NCI-H1092 treated with DMSO at 0.1 percent for 48 hours (cell line): ENCODE measurements at places on chromosomes 7 and 10.
A peak's percentile ranks its signal among the peaks of the same experiment; 100 is the strongest.

DNA sequence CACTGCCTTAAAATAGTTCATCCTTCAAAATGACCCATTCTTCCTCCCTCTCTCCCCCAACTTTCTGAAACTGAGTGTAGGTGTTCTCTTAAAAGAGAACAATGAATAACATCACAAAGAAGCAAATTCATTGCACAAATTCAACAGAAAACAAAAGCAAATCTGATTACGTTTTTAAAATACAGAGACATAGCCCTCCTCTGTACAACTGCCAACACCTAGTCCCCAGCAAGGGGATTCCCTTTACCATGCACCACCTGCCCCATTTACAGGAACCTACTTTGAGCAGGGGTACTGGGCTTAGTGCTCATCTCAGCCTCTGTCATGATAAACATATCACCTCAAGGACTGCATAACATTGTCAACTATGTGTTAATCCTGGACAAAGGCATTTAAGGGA lies 302.8 kb upstream of the AOAH start:
- no peak for DNase-seq

GRCh38 chr7:154676422-154677073 lies 326.4 kb downstream of the PAXIP1 start:
- no peak for DNase-seq

DNA sequence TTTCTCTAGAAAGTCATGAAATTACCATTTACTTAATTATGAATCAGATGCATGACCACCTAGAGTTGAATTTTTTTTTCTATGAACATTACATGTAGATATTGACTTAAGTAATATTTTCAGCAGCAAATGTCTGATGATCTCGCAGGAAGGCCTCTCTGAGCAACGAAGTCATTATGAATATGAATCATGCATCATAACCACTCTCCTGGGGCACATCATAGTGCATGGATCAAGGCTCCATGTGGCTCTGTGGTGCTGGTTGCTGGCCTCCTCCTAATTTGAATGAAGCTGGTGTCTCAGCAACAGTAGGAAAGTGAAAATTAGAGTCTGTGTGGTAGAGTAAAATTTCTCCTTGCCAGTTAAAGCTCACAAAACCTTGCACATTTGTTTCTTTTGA lies 121.4 kb upstream of the INHBA start:
- no peak for DNase-seq

- DNase-seq = no peak
Measured at GRCh38 chr10:125662584-125662983, 20.4 kb downstream of the TEX36 start.

- DNase-seq = no peak
Measured at GRCh38 chr10:19811540-19811939, 4.7 kb upstream of the PLXDC2 start.

DNA sequence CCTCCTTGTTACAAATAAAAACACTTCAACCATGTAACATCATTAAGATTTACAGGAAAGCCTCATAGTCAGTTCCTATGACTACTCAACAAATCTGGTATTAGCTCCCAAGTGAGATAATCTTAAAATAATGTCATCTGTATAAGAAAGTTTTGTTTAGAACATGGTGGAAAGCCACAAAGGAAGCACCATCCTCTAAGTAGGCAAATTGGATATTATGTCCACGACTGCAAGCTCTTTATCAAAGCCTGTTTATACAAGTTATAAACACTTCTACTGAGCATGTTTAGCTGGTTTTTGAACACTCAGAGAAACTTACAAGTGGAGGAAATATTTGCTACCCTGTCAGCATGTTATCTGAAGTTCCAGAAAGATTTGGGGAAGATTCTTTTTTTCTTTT lies 349.8 kb downstream of the ARL4A start:
- DNase-seq = no peak

GRCh38 chr7:71735961-71736556 lies 604.1 kb downstream of the GALNT17 start:
- peak; percentile 37 for DNase-seq

DNA sequence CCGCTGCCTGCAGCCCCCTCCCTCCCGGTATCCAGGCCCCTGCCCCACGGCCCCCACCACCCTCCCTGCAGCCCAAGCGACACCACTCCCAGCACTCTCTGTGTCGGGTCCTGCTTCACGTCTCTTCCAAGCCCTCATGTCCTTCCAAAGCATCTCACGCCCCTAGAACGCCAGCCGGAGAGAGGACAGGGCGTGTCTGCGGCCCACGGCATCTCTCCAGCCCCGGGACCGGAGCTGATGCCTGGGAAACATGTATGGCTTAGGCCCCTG lies 51.1 kb upstream of the PDGFA start:
- no peak for DNase-seq

DNA sequence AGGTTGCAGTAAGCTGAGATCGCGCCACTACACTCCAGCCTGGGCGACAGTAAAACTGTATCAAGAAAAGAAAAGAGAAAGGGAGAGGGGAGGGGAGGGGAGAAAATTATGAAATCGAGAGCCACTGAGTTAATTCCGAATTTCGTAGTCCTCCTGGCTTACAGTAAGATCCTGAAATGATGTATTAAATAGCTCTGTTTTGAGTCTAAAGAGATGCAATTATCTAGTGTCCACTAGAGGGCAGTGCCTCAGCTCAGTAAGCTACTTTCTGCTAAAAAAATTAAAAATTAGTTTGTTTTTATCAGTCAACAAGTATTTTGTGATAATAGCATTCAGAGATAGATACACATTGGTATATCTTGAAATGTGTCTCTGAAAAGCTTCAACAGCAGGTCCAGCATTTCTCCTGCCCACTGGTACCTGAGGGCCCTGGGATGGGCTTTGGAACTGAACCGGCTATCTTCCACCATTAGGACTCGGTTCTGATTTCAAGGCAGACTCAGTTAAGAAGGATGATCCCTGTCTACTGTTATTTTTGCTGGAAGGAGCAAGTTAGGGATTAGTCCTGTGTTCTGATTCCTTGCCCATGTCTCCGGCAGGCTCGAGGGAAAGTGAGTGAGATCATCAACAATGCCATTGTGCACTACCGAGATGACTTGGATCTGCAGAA lies 19.5 kb downstream of the TSPAN33 start:
- peak; percentile 40 for DNase-seq

DNA sequence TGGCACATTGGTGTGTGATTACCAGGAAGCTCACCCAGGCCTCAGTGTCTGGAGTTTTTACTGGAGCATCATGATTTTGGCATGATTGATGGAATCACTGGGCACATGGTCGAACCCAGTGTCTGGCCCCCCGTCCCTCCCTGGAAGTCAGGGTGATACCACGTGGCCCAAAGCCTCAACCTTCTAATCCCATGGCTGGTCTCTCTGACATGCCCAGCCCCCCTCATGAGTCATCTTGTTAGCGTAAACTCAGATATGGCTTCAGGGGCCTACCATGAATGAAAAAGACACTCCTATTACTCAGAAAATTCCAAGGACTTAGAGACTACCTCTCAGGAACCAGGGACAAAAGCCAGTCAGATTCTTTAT lies 109.3 kb downstream of the GRK5 start:
- no peak for DNase-seq

DNA sequence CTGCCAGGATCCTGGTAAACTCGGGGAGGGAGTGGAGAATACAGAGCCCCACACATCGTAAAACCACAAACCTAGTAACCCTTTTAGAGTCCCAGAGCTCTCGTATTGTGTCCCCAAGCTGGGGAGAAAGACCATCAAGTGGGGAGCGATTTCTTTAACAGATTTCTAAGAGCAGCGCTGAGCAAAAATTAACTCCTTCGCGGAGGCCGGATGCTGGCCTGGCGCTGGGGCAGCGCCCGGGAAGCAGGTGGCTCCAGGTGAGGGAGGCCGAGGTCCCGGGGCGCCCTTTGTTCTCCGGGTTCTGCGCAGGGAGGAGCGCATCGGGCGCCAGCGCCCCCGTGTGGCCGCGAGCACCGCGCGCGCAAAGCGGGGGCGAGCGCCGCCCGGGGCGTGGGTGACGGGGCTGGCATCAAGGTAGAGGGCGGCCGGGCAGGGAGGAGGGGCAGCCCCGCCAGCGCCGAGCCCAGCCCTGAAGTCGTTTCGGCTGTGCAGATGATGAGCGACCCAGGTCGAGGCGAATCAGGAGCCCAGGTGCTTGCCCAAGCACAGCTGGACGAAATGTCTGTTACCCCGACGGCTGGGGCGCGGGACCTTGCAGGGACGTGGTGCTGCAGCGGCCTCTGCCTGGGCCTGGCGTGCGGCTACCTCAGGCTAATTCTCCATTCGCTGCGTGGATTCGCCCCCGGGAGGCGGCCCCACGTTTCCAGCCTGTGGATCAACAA lies 10.4 kb upstream of the FGFR2 start:
- peak; percentile 54 for DNase-seq

DNA sequence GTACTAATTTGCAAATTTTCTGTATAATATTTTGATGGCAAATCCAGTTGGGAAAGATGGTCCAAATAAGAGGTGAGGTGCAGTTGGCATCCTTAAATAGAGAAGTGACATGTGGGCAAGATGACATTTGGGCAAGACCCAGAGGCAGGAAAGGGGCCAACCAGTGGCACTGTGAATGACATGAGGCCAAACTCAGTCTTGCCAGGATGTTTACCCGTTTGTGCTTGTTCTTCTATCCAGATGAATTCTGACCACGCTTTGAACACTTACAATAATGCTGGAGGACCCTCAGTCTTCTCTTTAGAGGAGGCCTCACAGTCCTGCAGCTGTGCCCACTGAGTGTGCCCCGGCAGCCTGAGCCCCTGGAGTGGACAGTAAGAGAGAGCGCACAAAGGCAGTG lies 45.1 kb downstream of the KCNMA1 start:
- no peak for DNase-seq

- DNase-seq = no peak
Measured at GRCh38 chr10:131002031-131002861, 309.3 kb downstream of the TCERG1L start.

DNA sequence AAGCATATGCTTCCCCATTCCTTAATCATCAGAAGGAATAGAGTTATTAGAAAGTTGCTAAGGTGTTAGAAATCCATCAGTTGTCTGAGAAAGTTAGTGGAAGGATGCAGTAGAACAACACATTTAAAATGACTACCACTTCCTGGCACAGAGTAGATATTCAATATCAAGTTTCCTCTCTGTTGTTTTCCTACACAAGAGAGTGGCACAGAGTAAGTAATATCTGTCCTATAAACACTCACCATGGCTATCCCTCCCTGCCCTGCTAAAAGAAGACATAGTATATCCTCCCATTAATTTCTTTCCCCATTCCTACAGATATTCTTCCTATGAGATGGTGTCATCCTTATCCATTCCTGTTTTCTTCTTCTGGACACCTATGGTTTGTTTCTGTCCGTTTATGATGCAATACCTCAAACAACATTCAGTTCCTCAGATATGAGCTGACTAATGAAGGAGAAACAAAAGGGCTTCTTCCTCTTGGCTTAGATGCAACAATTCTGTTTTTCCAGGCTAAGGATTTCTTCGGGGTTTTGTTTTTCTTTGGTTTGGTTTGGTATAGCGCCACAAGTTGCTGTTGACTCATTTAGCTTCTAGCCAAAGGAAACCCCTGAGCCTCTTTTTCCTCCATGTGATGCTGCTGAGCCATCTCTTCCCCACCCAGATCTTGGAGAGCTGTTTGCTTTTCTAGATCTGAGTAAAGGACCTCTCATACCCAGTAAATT lies 32.9 kb upstream of the BPGM start:
- DNase-seq = no peak

- DNase-seq = no peak
Measured at GRCh38 chr10:112243713-112244112, 39.5 kb upstream of the TECTB start.

DNA sequence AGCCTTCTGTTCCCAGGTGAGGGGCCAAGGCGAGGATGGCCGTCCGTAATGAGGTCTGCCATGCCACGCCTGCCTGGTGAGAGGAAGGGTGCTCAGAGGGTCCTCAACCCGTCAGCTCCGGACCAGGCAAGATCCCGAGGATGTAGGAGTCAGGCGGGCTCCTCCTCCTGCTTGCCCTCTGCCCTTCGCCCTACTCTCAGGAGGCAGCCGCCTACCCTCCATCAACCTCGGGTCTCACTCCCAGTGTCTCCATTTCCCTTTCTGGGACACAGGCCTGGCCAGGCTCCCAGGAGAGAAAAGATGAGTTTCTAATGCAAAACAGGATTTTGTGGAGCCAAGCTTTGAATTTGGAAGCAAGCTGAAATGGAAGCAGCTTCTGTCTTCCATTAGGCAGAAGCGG lies 184.0 kb downstream of the PTPN20 start:
- DNase-seq = no peak

DNA sequence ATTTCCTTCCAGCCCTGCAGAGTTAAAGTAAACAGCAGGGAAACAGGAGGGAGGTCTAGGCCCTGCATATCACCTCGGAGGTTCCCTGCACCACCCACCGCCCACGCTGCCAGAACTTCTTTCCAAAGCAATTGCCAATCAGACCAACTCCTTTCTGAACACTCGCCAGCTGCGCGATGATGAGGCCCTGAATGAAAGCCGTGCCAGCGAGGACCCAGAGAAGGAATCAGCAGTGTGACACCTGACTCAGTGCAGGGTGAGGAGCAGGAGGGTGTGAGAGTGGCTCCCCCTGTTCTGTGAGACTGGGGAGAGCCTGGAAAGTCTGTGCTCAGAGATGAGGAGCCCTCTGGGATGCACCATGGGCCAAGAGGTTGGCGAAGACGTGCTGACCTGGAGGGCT lies 3.3 kb upstream of the TCERG1L start:
- no peak for DNase-seq

DNA sequence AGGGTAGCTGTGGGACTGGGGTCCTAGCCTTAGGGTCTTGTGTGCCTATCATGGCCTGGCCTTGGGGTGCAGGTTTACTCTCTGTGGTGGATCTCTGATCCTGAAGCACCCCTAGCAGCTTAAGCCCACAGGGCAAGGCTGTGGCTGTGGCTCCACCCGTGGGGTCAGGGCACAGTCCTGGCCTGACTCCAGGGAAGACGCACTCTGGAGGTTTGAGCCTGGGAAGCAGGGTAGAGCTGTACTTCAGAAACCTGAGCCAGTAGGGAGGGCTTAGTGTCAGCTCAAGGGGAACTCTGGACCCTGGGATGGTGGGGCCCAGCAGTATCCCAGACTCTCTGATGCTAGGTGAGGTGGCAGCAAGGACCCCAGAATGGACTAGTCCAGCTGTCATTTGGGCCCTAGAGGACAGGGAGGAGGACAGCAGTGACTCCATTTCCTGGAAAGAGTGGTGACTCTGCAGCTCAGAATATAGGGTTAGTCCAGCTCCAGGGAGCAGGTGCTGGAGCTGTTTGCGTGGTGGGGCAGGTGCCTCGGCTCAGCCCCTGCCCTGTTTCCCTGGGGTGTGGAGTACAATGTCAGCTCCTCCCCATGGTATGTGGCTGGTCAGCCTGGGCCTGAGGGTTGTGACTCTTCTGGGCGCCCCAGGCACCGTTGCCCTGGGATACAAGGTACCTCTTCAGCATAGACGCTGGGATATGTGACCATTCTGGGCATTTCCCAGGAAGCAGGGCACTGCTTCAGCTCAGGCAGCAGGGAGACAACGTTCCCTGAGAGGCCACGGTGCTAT lies 15.8 kb downstream of the GTPBP4 start:
- DNase-seq = no peak
